ENCODE measurements at places on chromosomes 1 and 21.

GRCh38 chr1:160887071-160887470 is 2.1 kb upstream of the ITLN1 start:
- DNase-seq, result no peak

- DNase-seq, result no peak
Measured at GRCh38 chr1:18058981-18059605, 48.5 kb upstream of the IGSF21 start.

- no peak for DNase-seq
Measured at GRCh38 chr1:203539831-203540546, 46.0 kb downstream of the OPTC start.

DNA sequence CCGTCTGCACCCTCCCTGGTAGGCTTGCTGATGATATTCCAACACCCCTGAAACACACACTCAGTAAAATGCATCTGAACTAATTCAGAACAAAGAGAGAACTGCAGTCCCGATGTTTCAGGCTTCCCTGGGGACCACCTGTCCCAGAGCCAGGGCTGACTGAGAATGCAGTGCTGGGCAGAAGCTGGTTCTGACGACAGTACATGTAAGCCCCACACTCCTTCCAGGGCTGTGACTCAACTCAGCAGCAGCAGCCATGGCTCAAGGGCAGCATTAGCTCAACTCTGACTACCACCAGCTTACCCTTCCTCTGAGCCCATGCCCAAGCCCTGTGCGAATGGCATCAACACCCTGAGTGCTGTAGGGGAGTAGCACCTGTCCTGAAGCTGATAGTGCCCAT is 56.4 kb upstream of the SIPA1L2 start:
- no peak for DNase-seq

DNA sequence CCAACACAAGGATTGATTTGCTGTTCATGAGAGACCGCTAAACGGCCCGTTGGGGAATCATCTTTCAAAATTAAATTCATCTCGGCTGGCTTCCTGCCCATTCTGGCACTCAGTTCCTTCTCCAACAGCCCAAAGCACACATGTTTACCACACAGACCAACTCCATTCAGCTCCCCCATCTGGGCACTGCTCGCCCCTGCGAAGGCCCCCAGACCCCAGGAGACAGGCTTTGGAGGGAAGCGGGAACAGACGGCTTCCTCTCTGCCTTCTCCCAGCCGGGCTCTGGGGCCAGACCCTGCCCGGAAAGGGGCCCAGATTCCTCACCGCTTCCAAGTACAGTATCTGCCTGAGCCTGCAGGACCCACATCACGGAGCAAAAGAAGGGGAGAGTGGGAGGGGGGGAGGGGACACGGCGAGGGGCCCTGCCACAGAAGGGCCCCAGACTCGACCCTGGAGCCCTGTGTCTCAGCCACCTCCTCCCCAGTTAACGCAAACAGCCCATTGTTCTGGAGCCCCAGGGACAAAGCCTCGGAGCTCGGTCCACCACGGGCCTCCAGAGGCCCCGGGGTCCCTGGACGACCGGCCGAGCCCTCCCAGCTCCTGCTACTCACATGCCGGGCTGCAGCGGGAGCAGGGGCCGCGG is 660 bp downstream of the MEGF6 start:
- no peak for DNase-seq
